Dorsolateral prefrontal cortex (tissue), 122 donors: ENCODE measurements at places on chromosomes 13 and 19.

DNA sequence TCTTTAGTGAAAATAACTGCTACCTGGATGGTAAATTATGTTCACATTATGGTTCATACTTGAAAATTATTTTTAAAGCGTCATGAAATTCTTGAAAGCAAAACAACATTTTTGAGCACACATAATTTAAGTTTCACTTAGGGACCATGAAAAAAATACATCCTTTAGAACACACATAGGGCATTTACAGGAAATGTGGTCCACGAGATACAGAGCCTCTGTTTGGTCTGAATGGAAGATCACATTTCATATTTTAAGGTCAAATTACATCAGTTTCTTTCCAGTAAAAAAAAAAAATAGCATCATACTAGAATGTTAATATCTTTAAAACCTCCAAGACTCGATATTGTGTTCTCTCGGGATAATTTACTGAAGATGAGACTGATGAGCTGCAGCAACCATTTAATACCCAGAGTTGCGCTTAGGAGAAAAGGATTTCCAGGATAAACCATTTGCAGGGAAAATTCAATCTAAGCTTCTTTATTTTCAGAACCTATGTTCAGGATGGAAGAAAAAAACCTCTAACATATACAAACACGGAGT is 720.7 kb downstream of the DIAPH3 start:
- no peak for DNase-seq

- no peak for DNase-seq
Measured at GRCh38 chr13:102049853-102050252, 352.0 kb downstream of the FGF14 start.

DNA sequence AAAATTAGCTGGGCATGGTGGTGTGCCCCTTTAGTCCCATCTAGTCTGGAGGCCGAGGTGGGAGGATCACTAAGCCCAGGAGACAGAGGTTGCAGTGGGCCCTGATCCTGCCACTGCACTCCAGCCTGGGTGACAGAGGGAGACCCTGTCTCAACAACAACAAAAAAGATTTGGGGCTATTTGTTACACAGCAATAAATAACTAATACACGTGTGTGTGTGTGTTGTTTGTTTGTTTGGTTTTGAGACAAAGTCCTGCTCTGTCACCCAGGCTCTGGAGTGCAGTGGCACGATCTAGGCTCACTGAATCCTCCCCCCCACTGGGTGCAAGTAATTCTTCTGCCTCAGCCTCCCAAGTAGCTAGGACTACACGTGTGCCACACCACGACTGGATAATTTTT is 32.9 kb upstream of the FEM1A start:
- no peak for DNase-seq

DNA sequence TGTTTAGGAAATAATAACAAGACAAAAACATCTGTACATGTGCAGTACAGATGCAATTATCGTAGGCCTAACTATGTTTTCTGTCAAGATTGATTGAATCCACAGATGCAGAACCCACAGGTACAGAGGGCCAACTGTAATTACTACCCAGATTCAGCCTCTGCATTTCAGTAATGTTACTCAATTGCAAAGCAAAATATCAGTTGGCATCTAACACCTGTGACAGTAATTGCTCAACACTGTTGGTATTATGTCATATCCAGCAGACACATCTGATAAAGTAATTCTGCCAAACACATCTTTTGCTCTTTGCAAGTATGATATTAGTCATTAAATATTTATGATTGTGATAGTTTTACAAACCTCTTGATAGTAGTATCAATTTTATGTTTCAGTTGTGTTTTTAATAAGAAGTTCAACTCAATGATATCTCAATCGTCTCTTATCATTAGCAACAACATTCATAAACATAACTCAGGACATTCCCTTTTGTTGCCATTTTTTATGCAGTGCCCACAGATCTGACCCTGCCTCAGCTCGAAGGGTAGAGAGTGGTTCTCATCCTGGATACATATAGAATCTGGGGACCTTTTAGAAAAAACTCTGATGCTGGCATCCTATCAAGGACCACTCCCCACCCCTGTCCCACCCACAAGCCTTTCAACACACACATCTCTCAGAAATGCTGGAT is 104.7 kb downstream of the MYCBP2 start:
- DNase-seq = no peak

- DNase-seq = no peak
Measured at GRCh38 chr19:5037936-5038335, 69.0 kb downstream of the KDM4B start.

DNA sequence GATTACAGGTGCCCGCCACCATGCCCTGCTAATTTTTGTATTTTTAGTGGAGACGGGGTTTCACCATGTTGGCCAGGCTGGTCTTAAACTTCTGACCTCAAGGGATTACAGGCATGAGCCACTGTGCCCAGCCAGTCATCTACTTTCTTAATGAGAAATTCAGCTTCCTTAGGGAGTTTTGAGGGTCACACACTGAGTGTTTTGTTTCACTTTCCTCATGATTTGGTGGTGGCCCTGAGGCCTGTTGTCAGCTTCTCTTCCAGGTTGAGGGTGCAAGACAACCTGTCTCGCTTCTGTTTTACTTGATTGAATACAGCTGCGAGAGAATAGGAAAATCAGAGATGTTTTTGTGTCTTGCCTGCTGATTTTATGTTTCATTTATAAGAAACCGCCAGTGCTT is 9.9 kb downstream of the FRY start:
- no peak for DNase-seq

DNA sequence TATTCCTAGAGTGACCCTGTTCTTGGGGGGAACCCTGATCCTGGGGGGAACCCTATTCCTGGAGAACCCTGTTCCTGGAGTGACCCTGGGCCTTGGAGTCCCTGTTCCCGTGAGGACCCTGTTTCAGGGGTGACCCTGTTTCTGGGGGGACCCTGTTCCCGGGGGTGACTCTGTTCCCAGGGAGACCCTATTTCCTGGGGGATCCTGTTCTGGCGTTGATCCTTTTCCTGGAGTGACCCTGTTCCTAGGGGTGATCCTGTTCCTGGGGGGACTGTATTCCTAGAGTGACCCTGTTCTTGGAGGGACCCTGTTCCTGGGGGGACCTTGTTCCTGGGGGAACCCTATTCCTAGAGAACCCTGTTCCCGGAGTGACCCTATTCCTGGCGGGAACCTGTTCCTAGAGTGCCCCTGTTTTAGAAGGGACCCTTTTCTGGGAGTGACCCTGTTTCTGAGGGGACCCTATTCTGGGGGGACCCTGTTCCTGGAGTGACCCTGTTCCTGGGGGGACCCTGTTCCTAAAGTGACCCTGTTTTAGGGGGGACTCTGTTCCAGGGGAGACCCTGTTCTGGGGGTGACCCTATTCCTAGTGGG is 15.0 kb downstream of the GNA15 start:
- no peak for DNase-seq

- no peak for DNase-seq
Measured at GRCh38 chr19:29450812-29451211, 75.0 kb upstream of the VSTM2B start.

DNA sequence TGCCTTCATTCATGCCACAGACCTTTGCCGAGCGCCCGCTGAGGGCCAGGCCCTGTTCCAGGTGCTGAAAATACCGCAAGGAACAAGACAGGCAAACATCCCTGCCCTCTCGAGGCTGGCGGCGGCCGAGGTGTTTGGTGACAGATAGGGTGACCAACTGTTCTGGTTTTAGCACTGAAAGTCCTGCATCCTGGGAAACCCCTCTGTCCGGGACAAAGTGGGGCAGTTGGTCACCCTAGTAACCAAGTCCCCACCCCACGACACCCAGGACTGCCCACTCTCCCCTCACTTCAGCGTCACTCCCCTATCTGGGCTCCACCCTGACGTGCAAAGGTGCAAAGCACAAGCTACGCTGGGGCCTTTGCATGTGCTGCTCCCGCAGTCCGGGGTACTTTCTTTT is 17.3 kb downstream of the ZBTB7A start:
- DNase-seq = no peak
